ENCODE measurements at places on chromosomes 1 and 21.

- DNase-seq, result no peak
Measured at GRCh38 chr1:231827337-231828105, 200.9 kb downstream of the DISC1 start.

GRCh38 chr1:37038227-37039093 lies 4.1 kb upstream of the GRIK3 start:
- no peak for DNase-seq

- DNase-seq, result no peak
Measured at GRCh38 chr1:101181930-101182329, 54.9 kb upstream of the S1PR1 start.

- DNase-seq, result no peak
Measured at GRCh38 chr1:242828828-242829227, 304.3 kb upstream of the PLD5 start.

DNA sequence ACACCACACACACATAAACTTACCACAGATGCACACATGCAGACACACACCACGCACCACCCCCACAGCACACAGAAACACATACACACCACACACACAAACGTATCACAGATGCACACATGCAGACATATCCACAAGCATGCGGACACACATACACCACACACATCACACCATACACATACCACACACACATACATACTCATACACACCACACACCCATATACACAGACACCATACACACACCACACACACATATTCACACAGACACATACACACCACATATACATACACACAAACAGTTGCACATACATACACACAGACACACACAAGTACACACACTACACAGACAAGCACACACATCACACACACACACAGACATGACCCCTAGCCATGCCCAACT lies 37.5 kb upstream of the PDE9A start:
- DNase-seq, result no peak

DNA sequence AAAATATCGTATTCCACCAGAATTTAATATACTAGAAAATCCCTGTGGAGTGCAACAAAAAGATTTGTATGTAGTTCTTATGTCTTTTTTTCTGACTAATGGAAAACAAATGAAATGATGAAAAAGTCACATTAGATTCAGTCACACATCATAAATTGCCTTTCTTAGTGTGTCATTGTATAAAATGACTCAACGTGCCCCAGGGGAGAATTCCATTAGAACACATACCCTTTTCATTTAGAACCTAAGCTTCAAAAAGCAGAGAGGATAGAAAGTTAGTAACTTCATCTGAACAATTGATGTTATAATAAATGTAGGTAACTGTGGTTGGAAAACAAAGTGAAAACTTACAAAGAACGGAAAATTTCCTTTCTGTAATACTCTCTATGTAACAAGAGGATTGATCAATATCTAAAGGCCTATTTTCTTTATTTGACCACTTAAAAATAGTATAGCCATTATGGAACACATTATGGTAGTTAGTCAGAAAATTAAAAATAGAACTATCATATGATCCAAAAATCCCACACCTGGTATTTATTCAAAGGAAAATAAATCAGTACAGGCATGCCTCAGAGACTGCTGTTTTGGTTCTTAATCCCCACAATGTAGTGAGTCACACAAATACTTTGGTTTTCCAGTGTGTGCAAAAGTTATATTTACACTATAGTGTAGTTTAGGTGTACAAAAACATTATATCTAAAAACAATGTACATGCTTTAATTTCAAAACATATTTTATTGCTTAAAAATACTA lies 1016.1 kb downstream of the KCNT2 start:
- no peak for DNase-seq

- no peak for DNase-seq
Measured at GRCh38 chr1:45557422-45557944, 6.9 kb downstream of the AKR1A1 start.

GRCh38 chr1:230820568-230820967 lies 47.8 kb downstream of the C1orf198 start:
- no peak for DNase-seq

DNA sequence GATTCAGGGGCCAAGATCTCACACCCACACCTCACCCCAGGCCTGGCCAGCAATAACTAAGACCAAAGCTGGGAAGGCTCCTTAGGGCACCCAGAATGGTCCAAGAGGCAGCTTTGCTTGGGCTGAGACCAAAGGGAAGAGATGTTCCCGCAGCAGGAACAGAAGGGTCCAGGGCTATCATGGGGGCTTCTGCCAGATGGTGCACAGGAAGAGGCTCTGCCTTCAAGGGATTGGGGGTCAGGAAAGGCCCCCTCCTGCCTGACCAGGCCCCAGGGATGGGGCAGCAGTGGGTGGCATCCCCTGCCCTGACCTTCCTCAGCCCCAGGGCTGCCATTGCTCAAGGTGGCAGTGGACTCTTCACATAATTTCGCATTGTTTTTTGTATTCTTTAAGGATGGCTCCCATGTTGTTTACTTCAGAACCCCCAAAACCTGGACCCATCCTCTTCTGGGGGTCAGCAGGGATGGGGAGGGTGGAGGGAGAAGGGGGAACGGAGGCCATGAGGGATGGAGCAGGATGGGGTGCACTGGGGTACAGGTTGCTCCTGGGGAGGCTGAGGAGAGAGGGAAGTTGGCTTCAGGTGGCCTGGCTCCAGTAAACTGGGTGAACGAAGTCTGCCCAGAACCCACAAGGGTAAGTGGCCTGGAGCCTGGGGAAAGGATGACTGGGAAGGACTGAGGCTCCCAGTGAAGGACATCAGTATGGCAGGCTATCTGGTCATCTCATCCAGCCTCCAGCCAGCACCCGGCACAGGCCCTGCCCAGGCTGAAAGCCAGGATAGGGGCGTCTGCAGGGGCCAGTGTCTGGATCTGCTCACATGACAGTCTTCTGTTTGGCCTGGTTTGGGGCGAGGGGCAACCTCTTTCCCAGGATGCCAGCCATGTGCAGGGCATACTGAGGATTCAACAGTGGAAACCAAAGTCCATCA lies 2.6 kb upstream of the NADK start:
- DNase-seq, result no peak

DNA sequence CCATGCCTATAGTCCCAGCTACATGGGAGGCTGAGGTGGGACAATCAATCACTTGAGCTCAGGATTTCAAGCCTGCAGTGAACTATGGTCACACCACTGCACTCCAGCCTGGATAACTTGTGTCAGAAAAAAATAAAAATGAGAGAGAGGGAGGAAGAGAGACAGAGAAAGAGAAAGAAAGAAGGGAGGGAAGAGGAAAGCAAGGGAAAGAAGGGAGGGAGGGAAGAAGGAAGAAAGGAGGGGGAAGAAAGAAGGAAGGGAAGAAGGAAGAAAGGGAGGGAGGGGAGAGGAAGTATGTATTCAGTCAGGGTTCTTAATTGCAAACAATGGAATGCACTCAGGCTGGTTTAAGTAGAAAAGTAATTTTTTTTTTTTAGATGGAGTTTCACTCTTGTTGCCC lies 7.9 kb upstream of the HENMT1 start:
- no peak for DNase-seq

GRCh38 chr21:45055861-45056260 lies 18.5 kb upstream of the ADARB1 start:
- no peak for DNase-seq

- DNase-seq, result no peak
Measured at GRCh38 chr1:19124273-19124672, 85.8 kb downstream of the UBR4 start.

GRCh38 chr1:167722152-167722869 lies 529 bp downstream of the MPZL1 start:
- DNase-seq, result no peak

DNA sequence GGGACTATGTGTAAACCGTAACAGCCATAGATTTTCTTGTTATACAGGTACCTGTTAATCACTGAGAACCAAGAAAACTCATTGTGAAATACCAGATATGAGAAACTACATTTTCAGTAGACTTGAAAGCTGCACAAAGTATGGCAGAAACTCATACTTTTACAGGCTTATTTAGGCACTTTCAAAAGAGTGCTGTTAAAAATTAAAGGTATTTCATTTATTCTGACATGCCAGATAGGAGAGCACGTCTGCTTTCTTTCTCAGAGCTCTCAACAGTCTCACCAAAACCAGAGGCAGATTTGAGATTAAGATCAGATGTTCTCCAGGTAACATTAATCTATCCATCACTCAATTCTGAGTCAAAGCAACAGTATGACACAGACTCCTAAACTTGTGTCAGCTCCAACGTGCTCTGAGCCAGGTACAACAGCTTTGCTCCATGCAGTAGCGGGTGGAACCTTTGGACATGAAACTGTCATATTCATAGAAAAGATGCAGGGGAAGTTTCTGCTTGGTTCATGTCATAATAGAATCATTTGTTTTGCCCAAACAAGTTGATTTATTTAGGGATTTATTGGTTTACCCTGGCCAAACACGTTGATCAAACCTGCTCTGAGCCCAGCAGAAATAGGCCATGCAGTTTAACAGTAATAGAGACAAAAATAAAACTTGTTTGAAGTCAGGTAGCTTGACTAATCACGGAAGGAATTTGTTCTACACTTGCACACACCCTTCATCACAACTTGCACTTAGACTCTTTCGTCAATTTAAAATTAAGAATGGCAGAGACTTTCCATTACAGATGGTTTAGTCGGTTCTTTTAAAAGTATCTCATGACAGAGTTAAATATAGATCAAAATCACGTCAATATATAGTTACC lies 20.8 kb upstream of the TSNAX start:
- no peak for DNase-seq

GRCh38 chr1:111948209-111949171 lies 41.0 kb downstream of the KCND3 start:
- DNase-seq, result no peak

DNA sequence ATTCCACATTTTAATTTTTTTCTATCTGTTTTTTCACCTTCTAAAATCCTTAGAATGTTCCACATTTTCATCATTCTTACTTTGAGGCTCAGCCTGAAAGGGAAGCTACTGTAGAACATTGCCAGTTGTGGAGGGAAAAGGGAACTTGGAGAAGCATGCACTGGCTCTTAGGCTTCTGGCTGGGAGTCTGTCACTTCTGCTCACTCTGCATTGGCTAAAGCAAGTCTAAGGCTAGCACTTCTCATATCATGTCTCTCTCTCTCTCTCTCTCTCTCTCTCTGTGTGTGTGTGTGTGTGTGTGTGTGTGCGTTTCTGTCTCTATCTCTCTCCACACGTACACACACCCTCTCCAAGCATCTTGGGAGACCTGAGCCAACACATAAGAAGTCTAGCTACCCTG lies 49.6 kb upstream of the ADAR start:
- DNase-seq, result peak; percentile 31

GRCh38 chr1:228986093-228986904 lies 251.0 kb downstream of the RHOU start:
- peak; percentile 69 for DNase-seq

DNA sequence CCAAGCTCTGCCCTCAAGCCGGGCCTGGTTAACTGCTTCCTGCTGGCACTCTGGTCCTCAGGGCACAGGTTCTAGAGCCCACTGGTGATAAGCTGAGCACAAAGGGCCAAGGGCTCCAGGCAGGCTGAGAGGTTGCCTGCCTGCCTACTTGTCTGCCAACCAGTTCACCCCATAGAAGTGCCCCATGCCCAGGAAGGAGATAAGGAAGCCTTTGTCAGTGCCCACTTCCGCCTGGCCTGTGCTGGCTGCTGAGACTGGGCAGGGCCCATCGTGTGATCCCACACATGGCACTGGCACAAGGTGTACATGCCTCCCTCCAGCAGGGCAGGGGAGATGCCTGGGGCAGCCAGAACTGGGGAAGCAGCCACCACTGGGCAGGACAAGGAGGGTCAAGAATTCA lies 24.1 kb downstream of the SLC9A1 start:
- no peak for DNase-seq

- no peak for DNase-seq
Measured at GRCh38 chr1:216528816-216529215, 105.6 kb upstream of the USH2A start.

GRCh38 chr1:160641323-160642280 lies 5.2 kb downstream of the SLAMF1 start:
- peak; percentile 47 for DNase-seq

GRCh38 chr1:107748531-107748930 lies 216.4 kb downstream of the VAV3 start:
- DNase-seq, result no peak

- DNase-seq, result no peak
Measured at GRCh38 chr1:61581251-61581650, 143.7 kb downstream of the TM2D1 start.

GRCh38 chr21:44439211-44439600 lies 16.1 kb upstream of the LRRC3 start:
- DNase-seq, result no peak

DNA sequence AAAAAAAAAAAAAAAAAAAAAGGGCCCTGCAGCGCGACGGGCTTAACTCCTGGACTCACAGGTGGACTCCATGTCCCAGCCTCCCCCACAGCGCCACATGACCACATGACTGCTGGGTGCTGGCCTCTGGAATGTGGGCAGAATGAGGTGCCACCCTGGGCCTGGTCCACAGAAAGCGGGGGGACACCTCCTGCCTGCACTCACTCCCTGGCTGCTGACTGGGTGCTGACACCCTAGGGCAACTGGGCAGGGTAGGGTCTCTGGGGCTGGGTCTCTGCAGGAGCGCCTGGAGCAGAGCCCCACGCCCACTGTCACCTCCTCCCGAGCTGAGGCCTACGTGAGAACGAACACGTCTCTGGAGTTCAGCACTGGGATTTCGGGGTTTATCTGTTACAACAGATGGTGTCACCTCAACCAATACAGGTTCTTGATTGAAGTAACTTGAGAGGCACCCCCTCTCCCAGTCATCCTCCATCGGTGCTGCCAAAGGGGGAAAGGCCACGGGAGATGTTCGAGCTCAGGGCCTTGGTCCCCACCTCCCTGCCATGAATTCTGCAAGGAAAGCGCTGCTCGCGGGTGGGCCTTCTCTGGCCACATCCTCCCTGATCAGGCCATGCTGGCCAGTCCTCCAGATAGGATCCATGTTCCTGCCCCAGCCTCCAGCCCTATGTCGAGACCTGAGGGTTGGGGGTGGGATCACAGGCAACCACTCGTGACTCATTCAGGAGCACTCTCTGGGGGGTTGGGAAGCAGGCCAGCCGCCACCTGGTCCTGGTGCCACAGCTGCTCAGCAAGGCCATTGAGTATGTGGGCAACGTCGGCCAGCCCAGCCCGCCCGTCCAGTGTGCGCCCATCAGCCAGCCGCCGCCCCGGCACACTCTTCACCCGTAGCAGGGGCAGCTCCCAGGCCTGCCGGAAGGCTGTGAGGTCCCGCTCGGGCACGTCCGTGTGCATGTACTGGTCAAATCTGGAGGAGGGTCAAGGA lies 5.4 kb downstream of the CPLANE2 start:
- DNase-seq, result no peak

DNA sequence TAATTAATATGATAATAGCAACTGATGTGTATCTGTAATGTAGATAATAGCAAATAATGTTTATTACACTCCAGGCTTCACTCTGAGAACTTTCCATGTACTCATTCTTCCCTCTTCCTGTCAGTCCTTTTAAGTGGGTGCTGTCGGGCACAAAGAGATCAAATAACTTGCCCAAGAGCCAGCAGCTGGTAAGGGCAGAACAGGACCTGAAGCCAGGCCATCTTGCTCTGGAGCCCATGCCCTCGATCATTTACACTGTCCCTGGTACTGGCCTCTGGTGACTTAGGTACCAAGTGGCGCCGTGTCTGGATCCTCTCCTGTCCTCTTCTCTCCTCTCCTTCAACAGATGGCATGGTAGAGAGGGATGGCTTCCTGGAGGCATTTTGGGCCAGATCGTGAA lies 97.2 kb downstream of the VPS13D start:
- DNase-seq, result no peak

- DNase-seq, result no peak
Measured at GRCh38 chr1:79532555-79532954, 526.0 kb upstream of the ADGRL4 start.

GRCh38 chr1:9500756-9501754 lies 38.2 kb upstream of the SLC25A33 start:
- no peak for DNase-seq

Measured in CD14-positive monocyte (primary cell).